Dermis microvascular lymphatic vessel endothelial cell (primary cell): ENCODE measurements at places on chromosomes 1 and 21. TPM values are rescaled to one million over a fixed set of nuclear protein-coding genes. Genes with fewer than 3 reads are reported as not detected.
A peak's percentile ranks its signal among the peaks of the same experiment; 100 is the strongest.

- no peak for DNase-seq
Measured at GRCh38 chr1:204338997-204339396, 20.7 kb downstream of the PLEKHA6 start.

- peak; percentile 37 for DNase-seq
Measured at GRCh38 chr1:39159224-39160036, 45.1 kb upstream of the MACF1 start.

GRCh38 chr1:212630158-212630900, 21.8 kb downstream of the ATF3 start:
- peak; percentile 45 for DNase-seq

Gene ITLN2
- total RNA-seq, result not detected in 2 replicates

DNA sequence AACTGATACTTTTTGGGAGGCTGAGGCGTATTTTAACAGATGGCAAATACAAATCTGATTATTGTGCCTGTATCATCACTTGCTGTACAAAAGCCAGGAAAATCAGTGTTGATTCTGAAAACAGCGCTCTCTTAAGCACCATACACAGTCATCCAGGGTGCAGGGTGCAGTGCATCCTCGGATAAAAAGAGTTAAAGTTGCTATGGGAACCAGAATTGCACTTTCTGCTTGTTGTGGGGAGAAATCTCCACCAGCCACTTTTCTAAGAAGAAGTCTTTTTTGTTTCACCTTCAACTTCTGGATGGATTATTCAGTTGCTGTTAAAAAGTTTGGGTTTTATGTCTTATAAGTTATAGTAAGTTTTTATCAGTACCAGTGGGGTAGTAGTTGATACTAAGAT, 3.8 kb downstream of the LAMC1 start:
- no peak for DNase-seq

DNA sequence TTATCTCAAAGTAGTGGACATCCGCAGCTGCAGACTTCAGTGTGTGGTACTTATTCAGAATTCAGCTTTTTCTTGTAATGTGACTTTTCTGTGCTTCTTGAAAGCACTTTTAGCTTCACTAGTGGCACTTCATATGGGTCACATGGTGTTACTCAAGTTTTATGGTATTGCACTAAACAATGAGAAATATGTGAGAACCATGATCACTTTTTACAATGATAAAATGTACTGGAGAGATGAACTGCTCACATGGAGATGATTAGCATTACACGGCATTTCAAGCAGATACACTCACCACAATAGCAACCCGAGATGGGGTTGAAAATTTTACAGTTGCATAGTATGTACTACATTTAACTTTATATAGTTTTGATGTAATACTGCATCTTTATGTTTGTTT, 40.1 kb upstream of the GPR52 start:
- DNase-seq, result no peak

DNA sequence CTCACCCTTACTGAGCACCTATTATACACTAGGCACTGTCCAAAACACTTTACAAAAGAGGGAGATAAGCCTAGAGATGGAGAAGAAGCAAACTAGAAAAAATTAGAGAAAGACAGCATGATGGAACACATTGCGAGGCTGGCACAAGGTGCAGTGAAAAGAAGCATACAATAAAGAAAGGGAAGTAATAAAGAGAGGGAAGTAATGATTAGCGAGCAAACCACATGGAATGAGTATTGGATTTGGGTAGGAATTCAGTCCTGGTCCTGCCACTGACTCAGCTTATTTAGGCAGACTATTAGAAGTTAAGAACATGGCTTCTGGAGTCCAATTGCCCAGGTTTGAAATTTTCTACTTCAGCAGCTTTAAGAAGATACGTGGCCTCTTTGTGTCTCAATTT, 32.6 kb upstream of the FNBP1L start:
- no peak for DNase-seq

- no peak for DNase-seq
Measured at GRCh38 chr1:184531296-184531695, 144.5 kb downstream of the C1orf21 start.

GRCh38 chr1:60622486-60622885, 459.9 kb upstream of the NFIA start:
- DNase-seq, result no peak

Gene CTTNBP2NL
- total RNA-seq, result 13.0 and 20.9 TPM in 2 replicates

GRCh38 chr21:34625030-34625593, 10.2 kb upstream of the RCAN1 start:
- DNase-seq, result no peak

GRCh38 chr1:221961532-221962292, 219.8 kb upstream of the DUSP10 start:
- no peak for DNase-seq

Gene RHOU
- total RNA-seq, result 18.9 and 31.5 TPM in 2 replicates

- no peak for DNase-seq
Measured at GRCh38 chr1:86542631-86543030, 4.2 kb upstream of the CLCA4 start.
